Upper lobe of left lung (tissue), 6 donors: ENCODE measurements at places on chromosomes 11 and 22.
A peak's percentile ranks its signal among the peaks of the same experiment; 100 is the strongest.

DNA sequence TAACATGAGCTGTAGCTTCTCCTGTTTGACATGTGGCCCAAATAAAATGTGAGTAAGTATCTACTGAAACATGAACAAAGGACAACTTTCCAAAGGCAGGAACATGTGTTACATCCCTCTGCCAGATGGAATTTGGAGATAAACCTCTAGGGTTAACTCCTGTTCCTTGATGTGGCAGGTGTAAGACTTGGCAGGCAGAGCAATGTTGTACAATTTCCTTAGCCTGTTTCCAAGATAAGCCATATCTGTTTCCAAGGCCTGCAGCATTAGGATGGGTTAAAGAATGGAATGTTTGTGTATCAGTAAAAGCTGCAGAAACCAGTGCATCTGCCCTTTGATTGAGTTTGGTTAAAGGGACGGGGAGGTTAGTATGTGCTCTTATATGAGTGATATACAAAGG, 8.8 kb upstream of the DNAJB13 start:
- no peak for DNase-seq

DNA sequence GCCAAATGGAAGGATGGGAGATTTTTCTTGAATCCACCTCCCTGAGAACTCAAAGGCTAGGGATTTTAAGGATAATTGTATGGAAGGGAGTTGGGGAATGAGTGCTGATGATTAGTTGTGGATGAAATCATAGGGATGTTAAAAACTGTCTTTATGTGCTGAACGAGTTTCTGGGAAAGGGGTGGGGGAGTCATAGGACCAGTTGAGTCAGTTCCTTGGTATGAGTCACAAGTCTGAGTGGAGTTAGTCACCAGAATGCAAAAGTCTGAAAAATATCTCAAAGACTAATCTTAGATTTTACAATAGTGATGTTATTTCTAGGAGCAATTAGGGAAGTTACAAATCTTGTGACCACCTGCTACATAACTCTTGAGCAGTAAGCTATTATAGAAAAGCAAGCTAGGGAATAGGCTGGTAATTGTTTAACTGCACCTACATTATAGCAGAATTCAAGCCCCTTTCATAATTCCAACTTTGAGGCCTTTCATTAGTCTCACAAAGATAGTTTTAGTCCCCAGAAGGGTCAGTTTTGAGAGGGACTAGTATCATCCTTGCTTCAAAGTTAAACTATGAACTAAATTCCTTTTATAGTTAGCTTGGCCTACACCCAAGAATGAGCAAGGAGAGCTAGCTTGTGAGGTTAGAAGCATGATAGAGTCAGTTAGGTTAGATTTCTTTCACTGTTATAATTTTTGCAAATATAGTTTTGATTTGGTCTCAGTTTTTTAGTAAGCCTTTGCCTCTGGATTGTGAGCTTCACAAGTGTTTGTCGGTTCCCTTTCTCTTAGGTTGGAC, 668.0 kb downstream of the ETS1 start:
- DNase-seq = no peak

- DNase-seq = peak; percentile 13
Measured at GRCh38 chr11:29755474-29755873, 261.4 kb downstream of the KCNA4 start.

DNA sequence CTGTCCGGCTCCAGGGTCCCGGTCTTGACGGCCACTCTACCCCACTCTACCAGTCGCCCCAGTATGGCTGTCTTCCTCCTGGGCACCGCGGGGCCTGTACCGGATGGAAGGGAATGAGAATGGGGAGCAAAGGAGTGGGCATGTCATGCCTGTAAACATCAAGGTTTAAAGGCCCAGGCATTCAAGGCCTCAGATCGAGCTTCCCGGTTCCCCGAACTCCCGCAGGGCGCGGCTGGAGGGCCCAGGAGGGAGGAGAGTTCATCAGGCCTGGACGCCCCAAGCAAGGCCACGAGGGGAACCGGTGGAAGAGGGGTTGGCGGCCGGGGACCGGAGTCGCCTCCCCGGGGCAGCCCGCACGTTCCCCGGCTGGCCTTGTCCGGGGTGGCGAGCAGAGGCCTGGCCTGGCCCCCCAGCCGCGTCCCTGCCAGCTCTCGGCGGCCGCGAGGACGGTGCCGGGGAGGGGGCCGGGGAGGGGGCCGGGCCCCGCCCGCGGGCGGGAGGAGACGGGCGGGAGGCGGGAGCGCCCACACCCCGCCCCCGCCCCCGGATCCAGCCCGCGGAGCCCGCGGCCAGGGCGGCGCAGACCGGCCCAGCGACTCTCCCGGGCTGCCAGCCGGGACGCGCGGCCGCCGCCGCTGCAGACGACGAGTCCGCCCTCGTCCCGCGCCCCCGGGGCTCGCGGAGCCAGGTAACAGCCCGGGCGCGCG, at the start of gene CDC42EP1:
CDC42EP1 (plus strand) TSS at position 580 of the 707 bp plus-strand sequence. CDS start 5,870 bp downstream, outside the sequence.
- DNase-seq = peak; percentile 93

GRCh38 chr11:114311946-114312345, 15.7 kb downstream of the NNMT start:
- peak; percentile 39 for DNase-seq

DNA sequence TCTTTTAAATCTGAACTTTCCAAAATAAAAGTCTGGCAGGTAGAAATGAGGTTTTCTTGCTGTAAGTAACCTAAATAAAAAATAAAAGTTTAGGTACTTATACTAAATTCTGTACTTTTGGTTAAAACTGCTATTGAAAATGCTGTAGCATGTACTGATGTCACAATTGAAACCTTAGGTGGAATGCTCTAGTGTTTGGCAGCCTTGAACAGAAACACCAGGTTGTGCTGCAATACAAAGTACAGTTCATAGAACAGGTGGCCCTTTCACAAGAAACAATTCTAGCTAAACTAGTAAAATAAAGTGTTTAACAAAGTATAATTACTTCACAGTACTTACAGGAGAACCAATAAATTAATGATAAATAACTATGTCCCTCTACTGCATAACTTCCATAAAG, 25.1 kb downstream of the NPAT start:
- DNase-seq = no peak

GRCh38 chr11:39412117-39412516, 2047.3 kb downstream of the LRRC4C start:
- DNase-seq = no peak

- no peak for DNase-seq
Measured at GRCh38 chr22:37343348-37343747, 61.0 kb downstream of the CYTH4 start.
